ENCODE measurements at places on chromosomes 1 and 21.

DNA sequence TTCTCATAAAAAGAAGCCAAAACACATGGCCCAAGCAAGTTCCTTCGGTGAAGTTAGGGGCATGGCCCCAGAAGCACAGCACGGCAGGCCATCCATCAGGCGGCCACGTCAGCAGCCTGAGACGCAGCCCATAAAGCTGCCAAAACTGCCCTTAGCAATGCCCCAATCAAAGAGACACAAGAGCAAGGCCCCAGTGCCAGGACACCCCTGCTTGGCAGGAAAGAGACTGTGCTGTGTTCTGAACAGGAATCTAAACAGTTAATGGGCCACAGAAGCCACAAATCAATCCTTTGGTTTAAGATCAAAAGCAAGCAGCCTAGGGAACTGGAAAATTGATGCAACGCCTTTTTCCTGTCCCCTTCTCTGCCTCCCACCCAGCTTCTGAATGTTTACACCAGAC, 497.0 kb upstream of the USP24 start:
- no peak for DNase-seq

GRCh38 chr1:203692565-203693470, 66.2 kb downstream of the ATP2B4 start:
- peak; percentile 8 for DNase-seq

GRCh38 chr1:68720476-68720875, 223.6 kb upstream of the DEPDC1 start:
- no peak for DNase-seq

DNA sequence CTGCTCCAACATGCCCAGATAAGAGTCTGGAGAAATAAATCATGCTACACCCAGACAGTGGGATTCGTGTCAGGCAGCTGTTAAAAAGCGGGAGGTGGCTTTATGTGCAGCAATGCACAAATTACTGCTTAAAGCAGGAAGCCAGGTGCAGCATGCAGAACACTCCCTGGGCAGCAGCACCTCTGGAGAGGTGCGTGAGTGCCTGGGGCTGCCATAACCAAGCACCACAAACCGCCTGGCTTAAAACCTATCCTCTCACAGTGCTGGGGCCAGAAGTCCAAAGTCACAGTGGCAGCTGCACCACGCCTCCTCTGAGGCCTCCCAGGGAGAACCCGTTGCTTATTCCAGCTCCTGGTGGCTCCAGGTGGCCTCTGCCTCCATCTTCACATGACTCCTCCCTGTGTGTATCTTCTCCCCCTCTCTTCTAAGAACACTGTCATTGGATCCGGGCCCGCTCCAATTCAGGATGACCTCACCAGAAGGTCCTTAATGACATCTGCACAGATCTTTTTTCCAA, 115.6 kb downstream of the SIK1 start:
- DNase-seq: no peak

DNA sequence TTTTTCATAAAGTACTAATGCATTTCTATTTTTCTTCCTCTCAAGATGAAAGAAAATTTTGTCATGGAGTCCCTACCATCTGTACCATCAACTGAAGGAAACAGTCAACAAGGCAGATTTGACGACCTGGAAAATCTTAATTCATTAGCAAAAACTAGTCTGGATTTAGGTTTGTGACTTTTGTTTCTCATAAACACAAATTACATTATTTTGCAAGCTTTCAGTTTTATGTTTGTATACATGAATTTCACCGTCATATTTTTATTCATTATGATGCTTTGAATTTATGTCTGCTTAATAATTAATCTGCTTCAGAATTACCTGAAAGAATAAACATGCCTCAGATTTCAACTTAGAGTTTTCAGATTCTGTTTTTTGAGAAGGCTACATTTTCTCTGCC, 132.9 kb downstream of the PATJ start:
- no peak for DNase-seq

DNA sequence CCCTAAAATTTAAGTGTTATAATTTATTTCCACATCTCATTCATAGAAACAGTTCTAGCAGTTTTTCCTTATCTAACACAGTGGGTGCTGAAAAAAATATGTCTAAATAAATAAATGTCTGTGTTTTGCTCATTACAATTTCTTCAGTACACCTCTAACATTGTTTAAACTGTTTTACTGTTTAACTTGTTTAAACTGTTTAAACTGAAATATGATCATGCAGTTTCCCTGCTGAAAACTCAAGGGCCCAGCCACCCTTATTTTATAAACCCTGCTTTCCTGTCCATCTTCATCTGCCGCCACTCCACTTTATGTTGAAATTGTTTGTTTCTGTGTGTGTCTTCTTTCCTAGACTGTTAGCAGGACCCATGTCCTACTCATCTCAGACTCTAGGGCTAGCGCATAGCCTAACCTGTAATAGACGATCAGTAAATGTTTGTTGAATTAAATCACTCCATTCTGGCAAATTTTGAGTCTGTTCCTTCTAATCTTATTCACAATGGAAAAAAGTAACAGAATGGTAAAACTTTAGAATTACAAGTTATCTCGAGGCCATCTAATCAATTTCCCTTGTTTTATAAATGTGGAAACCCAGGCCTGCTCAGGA, 9.4 kb upstream of the PIK3C2B start:
- DNase-seq: no peak

DNA sequence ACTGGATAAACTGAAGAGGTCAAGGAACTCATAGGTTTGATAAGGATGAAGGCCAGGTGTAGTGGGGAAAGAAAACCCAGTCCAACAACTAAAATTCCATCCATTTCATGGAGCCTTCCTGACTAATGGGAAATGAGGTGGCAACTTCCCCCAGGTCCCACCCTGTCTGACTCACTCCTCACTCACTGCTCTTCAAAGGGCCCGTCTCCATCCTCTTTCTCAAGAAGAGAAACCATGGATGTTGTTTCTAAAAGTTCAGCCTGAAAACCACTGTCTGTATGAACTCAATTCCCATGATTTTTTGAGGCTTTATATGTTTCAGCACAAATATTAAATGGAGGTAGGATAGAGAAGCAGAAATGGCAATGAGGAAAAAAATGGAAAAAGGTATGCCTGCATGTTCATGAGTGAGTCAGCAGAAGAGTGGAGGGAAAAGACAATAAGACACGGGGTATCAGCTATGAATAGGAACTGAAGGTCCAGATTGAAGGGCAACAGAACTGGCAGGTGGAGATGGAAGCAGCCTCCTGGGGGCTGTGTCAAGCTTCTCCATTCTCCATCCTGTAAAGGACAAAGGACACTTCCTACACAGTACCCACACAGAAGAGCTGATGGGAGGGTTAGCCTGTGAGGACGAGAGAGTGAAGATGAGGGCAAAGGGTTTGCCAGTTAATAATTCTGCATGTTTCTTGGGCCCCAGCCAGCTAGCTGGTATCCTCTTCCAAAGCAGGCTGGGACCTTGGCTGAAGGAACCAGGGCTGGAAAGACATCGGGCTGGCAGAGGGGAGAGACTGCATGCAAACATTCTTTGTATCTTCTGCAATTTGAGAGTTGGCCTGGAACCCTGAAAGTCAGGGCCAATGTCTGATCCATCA, 5.5 kb upstream of the ELOVL1 start:
- no peak for DNase-seq

DNA sequence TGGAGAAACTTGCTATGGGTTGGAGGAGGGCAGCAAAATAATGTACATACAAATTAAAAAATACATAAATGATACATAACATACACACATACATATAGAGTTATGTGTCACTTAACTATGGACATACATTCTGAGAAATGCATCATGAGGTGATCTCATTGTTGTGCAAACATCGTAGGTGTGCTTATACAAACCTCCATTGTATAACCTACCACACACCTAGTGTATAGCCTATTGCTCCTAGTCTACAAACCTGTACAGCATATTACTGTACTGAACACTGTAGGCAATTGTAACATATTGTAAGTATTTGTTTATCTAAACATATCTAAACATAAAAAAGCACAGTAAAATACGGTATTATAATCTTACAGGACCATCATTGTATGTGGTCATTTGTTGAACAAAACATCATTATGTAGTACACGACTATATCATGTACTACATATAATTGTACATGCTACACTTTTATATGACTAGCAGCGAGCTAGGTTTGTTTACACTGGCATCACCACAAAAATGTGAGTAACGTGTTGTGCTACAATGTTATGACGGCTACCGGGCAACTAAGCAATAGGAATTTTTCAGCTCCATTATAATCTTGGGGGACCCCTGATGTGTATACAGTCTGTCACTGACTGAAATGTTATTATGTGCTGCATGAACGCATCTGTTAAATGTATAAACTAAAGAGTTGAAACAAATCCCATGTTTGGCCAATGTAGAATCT, 35.5 kb downstream of the ITGB3BP start:
- no peak for DNase-seq

GRCh38 chr1:67540733-67541125, 110.5 kb upstream of the SERBP1 start:
- no peak for DNase-seq

- DNase-seq: no peak
Observed at GRCh38 chr1:44497422-44498170, 92.5 kb downstream of the RNF220 start.

GRCh38 chr1:207968521-207969009, 57.6 kb upstream of the CD34 start:
- DNase-seq: no peak

DNA sequence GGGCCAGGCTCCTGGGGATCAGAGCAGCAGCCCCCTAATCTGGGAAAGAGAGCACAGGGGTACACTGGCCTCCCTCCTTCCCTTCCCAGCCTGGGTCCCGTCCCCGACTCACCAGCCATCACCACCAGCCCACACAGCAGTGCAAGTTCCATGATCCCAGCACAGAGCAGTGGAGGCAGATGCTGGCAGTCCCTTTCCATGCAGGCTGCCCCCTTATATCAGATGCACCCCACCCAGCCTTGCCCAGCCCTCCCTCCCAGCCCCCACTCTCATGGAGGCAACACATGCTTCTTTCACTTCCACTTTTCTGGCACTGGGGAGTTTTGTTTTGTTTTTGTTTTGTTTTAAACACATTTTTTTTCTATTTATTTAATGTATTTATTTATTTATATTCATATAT, at the start of gene PLA2G2D:
Gene PLA2G2D, minus strand, starts transcription at position 190 of the 400 bp plus-strand sequence. Its CDS starts 38 bp downstream, at position 152.
- DNase-seq: no peak

- no peak for DNase-seq
Observed at GRCh38 chr1:86701731-86702130, 2.6 kb upstream of the SH3GLB1 start.

DNA sequence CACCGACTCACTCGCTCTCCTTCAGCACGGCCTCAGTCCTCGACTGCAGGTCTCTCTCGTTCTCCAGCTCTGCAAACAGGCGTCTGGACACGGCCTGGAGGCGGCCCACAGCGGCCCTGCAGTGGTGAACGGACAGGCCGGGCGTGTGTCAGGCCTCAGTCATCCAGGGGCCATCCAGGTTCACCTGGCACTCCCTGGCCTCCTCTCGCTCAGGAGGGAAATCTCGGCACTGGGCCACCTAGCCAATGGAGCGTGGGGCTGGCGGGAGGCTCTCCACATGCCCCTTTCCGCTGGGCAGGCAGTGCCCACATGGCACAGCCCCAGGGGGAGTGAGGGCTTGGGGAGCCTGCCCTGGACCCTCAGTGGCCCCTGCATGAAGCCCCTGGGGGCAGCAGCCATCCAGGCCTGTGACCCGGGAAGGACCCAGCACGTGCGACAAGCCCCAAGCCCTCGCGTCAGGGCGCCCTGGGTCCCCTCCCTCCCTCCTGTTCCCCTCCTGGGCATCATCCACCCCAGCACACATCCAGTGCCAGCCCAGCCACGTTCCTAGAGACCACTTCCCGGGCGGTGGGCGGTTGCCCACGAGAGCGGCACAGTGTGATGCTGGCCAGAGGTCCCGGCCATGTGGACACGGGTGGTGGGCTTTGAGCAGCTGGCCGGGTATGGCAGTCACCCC, 18.1 kb downstream of the CFAP74 start:
- no peak for DNase-seq

DNA sequence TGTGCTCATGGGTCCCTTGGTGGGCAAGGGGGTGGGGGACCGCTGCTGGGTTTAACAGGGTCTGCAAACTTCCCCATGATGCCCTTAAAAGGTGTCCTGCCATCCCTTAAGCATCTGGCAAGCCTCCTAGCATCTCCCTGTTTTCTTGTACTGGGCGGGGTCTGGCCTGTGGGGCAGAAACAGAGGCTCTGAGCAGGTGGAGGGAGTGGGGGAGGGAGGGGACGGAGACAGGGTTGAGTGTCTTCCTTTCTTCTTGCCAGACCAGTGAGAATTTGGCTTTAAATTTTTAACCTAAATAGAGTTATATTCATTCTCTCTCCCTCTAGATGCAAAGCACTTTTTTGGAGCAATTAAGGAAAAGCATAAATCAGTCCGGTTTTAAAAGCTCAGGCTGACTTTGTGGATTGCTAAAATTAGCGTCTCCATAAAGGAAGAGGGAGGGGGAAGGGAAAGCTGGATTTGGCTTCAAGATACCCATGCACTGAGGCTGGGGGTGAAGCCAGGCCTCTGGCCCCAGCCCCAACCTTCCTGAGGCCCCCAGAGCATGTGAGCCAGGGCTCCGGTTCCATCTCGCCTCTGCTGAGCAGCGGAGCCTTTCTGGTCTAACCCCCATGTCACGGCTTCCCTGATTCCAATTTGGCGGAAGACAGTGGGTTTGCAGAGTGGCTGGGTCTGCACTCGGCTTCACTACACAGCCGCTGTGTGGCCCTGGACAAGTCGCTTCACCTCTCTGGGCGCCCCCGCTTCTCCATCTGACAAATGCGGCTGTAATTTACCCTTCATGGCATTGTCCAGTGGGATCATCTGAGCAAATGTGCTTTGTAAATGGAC, 25.3 kb downstream of the IGSF21 start:
- no peak for DNase-seq

- peak; percentile 9 for DNase-seq
Observed at GRCh38 chr1:229557913-229558414, 543 bp downstream of the ABCB10 start.

DNA sequence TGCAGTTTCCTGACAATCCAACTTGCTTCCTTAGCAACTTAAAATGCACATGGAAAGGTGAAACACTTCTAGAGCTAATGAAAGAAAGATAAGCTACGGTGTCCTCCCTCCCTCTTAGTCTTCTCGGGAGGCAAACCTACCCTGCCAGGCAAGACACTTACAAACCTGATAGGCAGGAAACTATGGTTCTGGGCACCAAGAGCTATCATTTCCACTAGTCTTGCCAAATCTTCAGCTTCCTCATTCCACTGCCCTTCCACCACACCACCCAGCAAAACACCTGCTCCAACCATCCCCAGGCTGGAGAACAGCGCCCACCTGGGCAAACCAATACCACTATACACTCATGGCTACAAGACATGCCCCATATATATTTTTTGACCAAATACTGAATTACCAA, 15.2 kb downstream of the NDC1 start:
- DNase-seq: no peak

DNA sequence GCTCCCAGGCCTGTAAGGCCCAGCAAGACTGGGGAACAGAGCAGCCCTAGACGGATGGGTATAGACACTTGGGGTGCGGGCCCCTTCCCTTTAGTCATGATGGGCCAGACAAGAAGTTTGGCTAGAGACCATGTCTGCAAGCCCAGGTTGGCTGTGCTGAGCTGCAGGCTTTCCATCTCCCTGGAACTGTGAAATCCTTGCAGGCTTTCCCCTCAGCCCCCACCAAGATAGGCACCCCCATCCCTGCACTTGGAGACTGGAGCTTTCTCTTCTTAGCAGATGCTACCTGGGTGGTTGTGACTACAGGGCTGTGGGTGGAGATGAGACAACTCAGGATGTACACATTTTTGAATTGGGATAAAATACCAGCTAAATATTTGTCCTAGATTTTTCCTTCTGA, 110.3 kb downstream of the PTPRU start:
- no peak for DNase-seq

Measured in CD4-positive, alpha-beta T cell treated with Interleukin-6 at 100 ng/mL for 8 hours (primary cell).